ENCODE measurements at places on chromosomes 3 and 15.

GRCh38 chr3:192011137-192011536 lies 550.2 kb downstream of the PYDC2 start:
- DNase-seq = no peak

DNA sequence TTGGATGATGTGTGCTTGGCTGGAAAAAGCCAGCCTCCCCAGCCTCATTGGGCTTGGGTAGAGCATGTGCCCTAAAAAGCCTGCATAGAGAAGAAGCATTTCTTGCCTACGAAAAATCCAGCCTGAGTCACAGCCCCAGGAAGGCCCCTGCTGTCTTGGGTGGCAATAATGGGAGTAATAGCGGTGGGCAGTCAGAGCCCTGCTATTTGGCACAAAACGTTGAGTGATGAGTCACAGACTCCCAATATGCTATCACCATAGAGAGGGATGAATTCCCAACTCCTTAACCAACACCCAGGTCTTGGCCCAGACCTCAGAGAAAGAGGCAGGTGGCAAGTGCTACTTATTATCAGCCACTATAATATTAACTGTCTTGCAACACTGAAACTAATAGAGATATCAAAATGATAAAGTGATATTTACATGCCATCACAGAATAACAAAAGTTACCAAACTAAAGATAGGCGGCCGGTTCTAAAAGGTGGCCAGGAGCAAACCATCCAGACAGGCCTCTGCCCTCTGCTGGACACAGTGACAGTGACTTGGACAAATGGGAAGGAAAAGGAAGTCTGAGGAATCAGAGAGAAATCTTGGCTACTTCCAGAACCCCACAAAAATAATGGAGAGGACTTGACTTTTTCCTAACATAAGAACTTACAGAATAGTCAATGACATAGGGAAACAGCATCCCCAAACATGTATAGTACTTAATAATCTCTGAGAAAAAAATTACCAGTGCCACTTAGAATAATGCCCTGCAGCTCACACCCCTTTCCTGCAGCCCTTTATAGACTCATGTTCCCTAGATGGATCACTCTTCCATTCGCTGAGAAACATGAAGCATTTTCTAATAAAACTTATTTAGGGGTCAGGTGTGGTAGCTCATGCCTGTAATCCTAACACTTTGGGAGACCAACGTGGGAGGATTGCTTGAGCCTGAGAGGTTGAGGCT lies 51.9 kb upstream of the MUC13 start:
- DNase-seq = no peak

GRCh38 chr3:120349855-120350125 lies 636 bp upstream of the LRRC58 start:
- DNase-seq = no peak

GRCh38 chr3:150172356-150172755 lies 201.7 kb upstream of the PFN2 start:
- no peak for DNase-seq

GRCh38 chr3:21839176-21839575 lies 88.2 kb upstream of the ZNF385D start:
- no peak for DNase-seq

DNA sequence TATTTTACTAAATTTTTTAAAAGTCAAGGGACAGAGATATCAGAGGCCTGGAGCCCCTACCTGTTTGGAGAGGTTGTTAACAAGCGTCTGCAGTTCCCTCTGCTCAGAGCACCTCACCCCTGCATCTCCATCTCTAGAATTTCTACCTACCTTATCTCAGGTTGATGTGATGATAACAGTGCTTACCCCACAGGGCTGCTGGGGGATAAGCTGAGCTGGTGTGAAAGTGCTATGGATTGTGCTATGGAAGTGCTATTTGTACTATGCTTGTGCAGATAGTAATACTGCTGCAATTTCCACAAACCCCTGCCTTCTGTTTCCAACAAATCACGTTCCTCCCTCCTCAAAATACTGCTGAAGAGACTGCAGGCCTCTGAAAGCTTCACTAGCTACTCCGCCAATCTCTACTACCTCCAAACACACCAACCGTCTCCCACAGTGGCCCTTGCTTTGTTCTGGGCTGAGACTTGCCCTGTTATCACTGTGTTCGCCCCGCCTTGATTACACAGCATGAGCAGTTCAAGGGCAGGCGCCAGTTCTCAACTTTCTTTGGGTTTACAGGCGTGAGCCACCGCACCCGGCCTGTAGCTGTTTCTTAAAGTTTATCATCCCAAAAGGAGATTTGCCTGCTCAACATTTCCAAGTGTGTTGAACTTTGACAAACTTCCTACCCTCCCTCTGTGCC lies 28.4 kb upstream of the PARL start:
- no peak for DNase-seq

GRCh38 chr3:145869958-145870357 lies 291.0 kb downstream of the PLOD2 start:
- no peak for DNase-seq

DNA sequence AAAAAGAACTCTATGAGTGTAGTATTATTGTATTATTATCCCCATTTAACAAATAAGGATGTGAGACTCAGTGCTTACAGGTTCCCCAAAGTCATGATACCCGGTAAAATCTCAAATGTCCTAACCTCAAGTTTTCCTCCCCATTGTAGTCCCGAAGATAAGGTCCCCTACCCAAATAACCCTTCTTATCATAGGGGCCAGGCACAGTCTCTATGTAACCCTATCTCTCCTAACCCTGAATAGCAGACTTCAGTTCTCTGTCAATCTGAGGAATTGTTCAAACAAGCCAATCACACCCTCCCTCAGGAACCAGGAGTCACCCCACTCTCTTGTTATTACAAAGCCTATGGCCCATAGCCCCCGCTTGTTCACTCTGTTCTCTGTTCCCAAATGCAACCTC lies 10.5 kb upstream of the SUSD5 start:
- no peak for DNase-seq

All from activated CD4-positive, alpha-beta T cell treated with anti-CD3 and anti-CD28 coated beads, Interleukin-2, amount 50 U/mL, for 4 hours (primary cell).